ENCODE measurements at places on chromosomes 4 and X.

DNA sequence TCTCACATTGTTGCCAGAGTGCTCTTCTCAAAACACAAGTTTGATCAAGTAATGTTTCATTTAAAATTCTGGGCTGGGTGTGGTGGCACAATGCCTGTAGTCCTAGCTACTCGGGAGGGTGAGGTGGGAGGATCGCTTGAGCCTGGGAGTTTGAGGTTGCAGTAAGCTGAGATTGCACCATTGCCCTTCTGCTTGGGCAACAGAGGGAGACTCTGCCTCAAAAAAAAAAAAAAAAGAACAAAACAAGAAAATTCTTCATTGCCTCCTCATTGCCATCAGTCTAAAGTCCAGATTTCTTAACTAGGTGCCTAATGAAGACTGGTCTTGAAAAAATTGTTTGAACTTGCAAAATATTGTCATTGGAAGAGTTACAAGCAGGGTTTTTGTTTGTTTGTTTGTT is 120.1 kb downstream of the MFAP3L start:
- peak; percentile 6 for DNase-seq

- no peak for DNase-seq
Measured at GRCh38 chr4:8502836-8503585, 62.4 kb downstream of the TRMT44 start.

DNA sequence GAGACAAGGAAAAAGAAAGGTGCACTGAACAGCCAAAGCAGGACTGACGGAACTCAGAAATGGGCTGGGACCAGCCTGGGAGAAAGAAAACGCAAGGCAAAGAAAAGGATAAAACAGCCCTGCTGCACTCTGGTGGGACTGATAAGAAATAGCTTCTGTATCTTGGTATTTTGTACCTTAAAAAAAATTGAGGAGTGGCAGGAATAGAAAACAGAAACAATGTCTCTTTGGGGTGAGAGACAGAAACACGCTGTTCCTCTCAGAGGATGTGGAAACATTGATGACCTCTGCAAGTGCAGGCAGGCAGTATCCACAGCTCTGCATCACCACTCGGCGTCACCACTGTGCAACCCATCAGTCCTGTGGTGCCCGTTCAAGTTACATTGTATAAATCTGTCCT is 152.5 kb upstream of the SPRY1 start:
- peak; percentile 85 for DNase-seq

DNA sequence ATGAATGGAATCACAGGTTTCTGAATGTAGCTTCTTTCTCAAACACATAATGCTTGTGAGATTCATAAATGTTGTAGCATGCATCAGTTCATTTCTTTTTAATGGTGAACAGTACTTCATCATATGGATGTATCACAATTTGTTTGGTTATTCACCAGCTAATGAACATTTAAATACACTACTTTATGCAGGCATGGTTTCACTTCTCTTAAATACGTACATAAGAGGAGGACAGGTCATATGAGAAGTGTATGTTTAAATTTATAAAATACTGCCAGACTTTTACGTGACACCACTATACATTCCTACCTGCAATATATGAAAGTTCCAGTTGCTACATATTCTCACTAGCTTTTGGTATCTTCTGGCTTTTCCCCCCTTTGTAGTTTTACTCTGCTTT is 65.4 kb downstream of the ANKRD17 start:
- no peak for DNase-seq

DNA sequence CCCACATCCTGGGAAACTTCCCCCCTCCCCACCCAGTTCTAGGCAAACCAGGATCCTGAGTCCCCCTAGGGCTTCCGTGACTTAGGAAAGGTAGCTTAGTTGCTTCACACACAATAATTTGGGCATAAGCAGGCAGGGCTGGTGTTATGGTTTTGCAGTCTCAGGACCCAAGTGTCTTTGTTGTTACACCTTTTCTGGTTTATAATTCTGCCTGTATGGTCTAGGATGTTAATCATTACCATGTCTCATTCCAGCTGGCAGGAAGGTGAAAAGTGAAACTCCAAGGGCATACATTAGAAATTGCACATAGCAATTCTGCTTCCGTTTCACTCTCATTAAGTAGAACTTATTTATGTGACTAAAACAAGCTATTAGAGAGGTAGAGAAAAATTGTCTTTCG is 16.8 kb downstream of the UGT8 start:
- DNase-seq, result no peak

DNA sequence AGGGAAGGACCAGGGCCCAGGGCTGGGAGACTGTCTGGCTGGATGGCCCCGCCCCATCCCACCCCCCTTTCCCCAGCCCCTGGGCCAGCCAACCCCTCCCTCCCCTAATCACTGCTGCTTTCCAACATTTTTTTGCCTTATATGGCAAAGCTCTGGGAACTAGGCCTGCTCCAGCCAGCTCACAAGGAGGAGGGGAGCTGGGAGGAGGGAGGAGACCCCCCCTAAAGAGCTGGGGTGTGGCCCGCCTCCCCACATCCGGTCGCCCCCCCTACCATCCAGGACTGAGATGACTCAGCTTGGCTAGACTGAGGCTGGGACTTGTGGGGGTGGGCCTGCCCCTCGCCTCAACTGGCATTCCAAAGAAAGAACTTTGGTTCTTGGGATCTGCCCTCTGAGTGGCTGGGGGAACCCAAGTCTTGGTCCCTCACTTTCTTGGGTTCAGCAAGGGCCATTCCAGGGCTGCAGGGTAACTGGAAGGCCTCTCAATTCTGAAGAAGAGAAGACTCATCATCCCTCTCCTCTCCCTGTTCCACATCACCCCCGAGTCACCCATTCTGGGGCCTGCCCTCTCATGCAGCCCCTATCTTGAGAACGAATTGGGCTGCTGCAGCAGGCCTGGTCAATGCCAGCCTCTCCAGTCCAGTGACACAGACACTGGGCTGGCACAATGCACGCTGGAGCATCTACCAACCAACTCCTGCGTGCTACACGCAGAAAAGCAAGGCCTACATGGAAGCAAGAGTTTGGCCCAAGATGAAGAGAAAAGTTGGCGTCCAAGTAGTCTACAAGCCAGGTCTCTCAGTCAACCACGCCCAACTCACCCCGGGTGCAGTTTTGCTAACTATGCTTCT is 4.8 kb downstream of the FLNA start:
- DNase-seq, result peak; percentile 84

GRCh38 chr4:182272151-182272550 is 28.9 kb downstream of the TENM3 start:
- DNase-seq, result no peak

DNA sequence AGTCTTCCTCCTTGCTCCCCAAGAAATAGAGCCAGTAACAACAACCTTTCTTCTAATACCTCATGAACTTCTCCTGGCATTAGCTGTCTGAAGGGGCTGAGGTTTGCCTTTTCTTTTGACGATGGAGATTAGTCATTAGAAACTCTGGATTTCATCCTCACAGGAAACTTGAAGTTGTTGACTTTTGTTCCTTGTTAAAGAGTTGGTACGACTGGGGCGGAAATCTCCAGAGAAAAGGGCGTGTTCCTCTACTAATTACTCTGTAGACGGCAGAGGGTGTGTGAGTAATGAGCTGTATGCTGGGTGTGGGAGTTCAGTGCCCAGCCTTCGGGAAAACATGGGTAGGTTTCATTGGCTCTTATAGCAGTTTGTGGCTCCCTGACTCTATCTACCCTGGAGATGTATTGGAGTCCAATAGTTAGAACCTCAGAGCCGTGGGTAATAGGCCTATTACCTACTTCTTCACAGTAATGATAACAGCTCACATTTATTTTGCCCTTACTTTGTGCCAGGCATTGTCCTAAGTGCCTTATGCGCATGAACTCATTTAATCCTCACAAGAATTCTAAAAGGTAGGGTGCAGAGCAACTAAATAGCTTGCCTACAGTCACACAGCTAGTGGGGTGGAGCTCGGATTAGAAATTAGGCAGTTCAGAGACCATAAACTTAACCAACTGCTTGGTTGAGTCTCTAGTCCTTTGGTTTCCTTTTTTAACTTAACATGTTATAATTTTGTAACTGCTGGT is 23.4 kb downstream of the TMEM164 start:
- DNase-seq, result peak; percentile 85

- DNase-seq, result no peak
Measured at GRCh38 chr4:93416344-93417128, 412.0 kb upstream of the ATOH1 start.

DNA sequence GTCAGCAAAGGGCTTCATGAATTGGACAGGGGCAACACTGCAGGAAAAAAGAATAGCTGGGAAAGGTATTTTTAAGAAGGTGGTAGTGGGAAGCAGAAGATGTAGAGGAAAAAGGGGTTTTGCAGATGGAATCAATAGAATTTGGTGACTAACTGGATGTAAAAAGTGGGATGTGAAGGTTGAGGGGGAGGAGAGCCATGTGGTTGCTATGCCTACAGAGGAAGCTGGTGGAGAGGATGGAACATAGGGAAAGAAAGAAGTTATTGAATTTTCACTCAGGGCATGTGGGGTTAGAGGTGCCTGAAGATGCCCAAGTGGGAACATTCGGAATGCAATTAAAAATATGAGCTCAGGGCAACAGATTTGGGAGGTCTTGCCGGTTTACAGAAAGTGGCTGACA is 33.0 kb downstream of the REELD1 start:
- no peak for DNase-seq

Data from mammary epithelial cell (primary cell).